ENCODE measurements at places on chromosomes 2 and 18.

DNA sequence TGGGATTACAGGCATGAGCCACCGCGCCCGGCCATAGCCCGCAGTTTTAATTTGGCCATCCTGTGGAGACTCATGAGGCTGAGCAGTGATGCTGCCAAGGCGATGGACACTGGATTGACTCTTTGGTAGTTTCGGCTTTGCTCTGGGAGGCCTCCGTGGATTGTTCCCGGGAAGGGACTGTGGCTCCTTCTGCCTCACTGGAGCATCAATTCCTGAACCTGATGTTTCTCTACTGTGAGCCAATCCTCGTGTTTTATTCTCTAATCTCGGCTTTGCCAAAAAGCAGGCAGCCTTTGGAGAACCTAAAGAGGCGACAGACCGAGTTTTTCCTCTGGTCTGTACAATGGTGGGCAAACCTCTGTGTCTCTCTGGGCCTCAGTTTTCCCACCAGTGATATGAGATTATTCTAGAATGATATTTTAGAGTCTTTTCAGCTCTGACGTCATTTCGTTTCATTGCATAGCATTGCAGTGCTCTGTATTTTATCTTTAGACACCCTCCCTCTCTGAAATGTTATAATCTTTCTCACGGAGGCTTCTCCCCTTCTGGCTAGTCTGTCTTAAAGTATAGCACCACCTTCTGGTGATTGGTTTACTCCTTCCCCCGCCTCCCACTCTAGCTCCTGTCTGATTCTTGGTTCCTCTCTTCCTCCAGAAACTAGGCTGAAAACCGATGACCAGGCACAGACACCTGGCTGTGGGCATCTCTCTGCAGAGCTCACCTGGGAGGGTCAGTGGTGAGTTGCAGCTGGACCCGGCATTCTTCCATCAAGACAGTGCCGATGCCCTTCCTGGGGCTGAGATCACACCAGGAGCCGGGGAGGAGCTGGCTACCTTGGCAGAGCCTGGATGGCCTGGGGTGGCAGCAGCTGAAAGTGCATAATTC lies 341.3 kb downstream of the MYCN start:
- DNase-seq = no peak

DNA sequence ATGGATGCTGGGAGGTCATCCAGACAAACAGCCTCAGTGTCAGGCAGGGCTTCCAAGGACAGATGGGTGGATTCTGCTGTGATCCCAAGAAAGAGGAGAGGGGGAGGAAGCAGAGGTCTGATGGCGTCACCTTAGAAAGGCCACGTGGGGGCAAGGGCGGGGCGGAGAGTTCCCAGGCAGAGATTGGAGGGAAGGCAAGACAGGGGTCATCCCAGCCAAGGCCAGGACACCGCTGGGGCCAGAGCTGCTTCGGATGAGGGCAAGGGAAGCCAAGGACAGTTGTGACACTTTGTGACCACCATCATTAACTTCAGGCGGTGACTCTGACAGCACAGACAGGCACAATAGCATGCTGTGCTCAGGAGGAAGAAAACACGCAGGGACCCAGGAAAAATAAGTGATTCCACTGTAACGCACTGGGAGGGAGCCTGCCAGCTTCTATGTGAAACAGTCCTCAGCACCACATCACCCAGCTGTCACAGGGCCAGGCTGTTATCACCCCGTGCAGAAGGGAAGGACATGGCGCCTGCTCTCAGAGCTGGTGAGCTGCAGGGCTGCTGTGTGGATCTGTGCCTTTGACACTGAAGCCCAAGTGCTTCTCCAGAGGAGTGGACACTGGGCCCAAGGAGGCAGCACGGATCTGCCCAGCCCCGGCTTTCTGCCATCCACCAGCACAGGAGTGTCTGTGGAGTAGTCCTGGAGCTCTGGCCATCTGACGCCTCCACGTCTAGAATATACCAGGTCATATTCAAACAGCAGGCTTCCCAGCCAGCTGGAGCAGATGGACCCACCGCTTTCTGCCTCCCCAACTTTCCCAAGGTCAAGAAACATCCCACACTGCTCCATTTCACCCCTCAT lies 204.1 kb downstream of the NDUFA10 start:
- no peak for DNase-seq

- no peak for DNase-seq
These were observed 1679.0 kb downstream of the SUCLG1 start for GRCh38 chr2:82780050-82780449.

DNA sequence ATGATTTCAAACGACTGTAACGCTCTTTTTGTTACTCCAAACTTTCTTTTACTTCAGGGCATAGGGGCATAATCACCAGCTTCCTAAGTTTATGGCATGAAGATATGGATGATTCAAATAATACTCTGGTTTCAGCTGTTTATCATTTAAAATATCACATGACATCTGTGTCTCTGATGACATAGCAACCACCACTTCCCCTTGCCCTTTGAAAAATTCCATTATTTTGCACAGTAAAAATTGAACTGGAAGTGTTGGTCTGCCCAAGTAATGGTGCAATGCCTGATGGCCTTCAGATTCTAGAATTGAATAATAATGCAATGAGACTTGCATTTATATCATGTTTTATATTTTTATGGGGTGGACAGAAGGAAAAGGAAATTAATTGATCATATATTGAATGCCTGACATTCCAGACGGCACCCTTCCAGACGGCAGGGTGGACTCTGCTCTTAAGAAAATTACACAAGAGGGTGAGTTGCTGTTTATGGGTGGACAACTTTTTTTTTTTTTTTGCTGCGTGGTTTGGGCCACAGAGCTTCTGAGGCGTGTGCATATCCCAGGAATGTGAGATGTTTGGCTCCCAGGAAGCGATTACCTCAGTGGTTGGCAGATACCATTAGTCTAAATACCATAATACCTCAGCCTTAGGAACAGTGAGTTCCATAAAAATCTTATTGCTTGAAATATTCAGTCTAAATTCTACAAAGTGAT lies 101.7 kb upstream of the ZNF521 start:
- no peak for DNase-seq

DNA sequence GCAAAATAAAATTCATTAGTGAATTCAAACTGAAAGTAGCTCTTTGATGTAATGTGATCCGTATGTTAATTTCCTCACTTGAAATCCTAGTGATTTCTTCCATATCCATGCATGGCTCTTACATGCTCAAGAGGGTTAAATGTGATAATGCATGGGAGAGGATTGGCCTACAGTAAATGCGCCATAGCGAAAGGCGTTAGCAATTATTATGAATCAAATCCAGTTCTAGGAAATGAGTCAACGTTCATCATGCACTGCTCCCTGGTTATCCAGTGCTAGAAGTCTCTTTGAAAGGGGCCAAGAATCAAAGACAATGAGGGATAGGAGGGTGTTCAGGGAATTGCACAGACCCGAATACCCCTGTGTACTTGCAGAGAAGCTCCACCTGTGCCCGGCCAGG lies 101.4 kb upstream of the RASGRP3 start:
- no peak for DNase-seq
